Endothelial cell of umbilical vein (primary cell): ENCODE measurements at places on chromosomes 2 and 18. TPM values are rescaled to one million over a fixed set of nuclear protein-coding genes. Genes with fewer than 3 reads are reported as not detected.

TNFRSF11A gene
- 11.1 and 11.9 TPM in 2 replicates for total RNA-seq

C2orf66 gene
- 0.27 and 0.39 TPM in 2 replicates for total RNA-seq

POTEC gene
- total RNA-seq = not detected in 2 replicates

ZBTB7C gene
- total RNA-seq = not detected in 2 replicates

CYS1 gene
- total RNA-seq = 0.25 TPM in 1 of 2 replicates, not detected in the other

KCNIP3 gene
- total RNA-seq = 0.21 and 0.62 TPM in 2 replicates

PROKR1 gene
- not detected in 2 replicates for total RNA-seq

PLGLB2 gene
- 1.3 and 2.1 TPM in 2 replicates for total RNA-seq

TRPM8 gene
- total RNA-seq = not detected in 2 replicates

SPATS2L gene
- total RNA-seq = 63.8 and 72.9 TPM in 2 replicates

TAF1B gene
- total RNA-seq = 20.1 and 29.4 TPM in 2 replicates

VAMP5 gene
- 164 and 186 TPM in 2 replicates for total RNA-seq

BOLL gene
- not detected in 2 replicates for total RNA-seq

SKOR2 gene
- total RNA-seq = not detected in 2 replicates

IL36RN gene
- not detected in 2 replicates for total RNA-seq

IL36A gene
- not detected in 2 replicates for total RNA-seq

LRATD1 gene
- total RNA-seq = not detected in 2 replicates

TUBA4B gene
- not detected in 2 replicates for total RNA-seq

CXCR1 gene
- not detected in 2 replicates for total RNA-seq

HOXD11 gene
- total RNA-seq = not detected in 2 replicates

SCN2A gene
- total RNA-seq = not detected in 2 replicates

PROM2 gene
- total RNA-seq = 0.44 and 0.60 TPM in 2 replicates

G6PC2 gene
- not detected in 2 replicates for total RNA-seq

QPCT gene
- total RNA-seq = 12.8 and 14.3 TPM in 2 replicates

ABCG8 gene
- not detected in 2 replicates for total RNA-seq

RESP18 gene
- not detected in 2 replicates for total RNA-seq

ANO7 gene
- total RNA-seq = 2.5 and 2.8 TPM in 2 replicates

AGXT gene
- total RNA-seq = not detected in 2 replicates

CRYGB gene
- not detected in 2 replicates for total RNA-seq

BMPR2 gene
- 113 and 115 TPM in 2 replicates for total RNA-seq

CCDC148 gene
- total RNA-seq = 0.69 TPM in 1 of 2 replicates, not detected in the other

TMEFF2 gene
- 0.12 and 0.20 TPM in 2 replicates for total RNA-seq

ALK gene
- total RNA-seq = not detected in 2 replicates

CDH20 gene
- not detected in 2 replicates for total RNA-seq

BCL11A gene
- 0.88 and 0.92 TPM in 2 replicates for total RNA-seq

ATOH8 gene
- 12.7 and 12.8 TPM in 2 replicates for total RNA-seq

SNTG2 gene
- not detected in 2 replicates for total RNA-seq
